Right cardiac atrium (tissue), 5 donors: ENCODE measurements at places on chromosomes 12 and 14.

DNA sequence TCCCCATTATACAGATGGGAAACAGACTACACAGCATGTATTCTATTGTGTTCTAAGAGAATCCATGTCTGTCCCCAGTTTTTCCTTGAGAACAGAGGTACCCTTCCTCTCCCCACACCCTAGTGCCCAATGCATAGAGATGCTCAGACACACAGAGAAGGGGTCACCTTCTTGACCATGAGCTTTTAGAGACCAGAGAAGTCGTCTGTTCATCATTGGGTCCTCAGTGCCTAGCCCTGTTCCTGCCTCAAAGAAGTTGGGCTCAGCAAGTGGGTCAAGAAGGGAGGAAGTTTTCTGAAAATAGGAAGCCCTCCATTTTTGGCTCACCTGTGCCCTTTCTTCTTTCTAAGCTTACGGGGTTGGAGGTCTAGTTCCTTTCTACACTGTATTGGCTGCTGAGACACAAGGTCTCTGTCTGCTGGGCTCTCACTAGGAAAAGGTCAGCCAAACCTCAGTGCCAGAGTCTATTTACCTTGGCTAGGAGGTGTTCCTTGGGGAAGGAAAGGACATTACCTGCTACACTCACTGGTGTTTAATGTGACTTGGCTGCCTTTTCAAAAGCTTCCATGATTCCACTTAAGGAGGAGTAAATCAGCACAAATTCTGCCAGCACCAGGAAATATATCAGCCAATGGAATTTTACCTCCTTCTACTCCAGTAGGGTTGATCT, 198.5 kb upstream of the PWP1 start:
- no peak for DNase-seq

- DNase-seq = no peak
Measured at GRCh38 chr14:59038746-59039145, 149.7 kb upstream of the DAAM1 start.

DNA sequence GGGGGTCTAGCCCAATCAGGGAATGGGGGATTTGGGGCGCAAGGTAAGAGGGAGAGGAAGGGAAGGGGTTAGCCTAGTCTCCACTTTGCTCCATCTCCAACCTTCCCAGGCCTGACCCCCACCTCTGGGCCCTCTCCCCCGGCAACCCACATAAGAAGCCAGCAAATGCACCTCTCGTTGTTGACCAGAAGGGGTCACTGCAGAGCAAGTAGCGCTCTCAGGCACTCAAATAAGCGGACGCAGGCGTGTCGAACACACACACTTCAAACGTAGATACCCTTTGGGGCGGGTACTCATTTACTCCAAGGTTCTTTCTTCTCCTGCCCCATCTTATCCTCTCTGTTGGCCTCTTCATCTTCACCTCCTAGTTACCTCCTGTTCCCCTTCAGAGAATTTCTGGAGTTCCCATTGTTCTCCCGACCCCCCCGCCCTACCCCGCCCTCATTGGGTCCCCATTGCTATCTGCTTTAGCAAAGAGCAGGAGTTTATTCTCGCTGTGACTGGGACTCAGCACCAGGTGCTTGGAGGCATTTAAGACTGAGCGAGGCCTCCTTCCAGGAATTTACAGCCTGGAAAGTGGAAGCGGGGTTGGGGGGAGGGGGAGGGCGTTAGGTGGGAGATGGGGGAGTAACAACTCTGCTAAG, 1.5 kb upstream of the SRRM4 start:
- DNase-seq = peak; percentile 54

DNA sequence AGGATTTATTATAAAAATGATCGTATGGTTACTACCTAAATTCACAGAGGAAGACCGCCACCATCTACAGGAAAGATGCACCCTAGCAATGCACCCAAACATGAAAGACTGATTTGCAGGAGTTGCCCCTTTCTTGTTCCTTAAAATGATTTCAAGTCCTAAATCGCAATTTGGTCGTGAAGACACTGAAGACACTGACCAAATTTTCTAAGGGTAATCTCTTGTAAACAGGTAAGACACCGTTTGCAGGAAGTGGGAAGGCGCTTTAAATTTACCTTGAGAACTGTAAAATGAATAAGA, 1.0 kb downstream of the SOS2 start:
- DNase-seq = no peak

GRCh38 chr12:1948883-1949282, 30.4 kb upstream of the CACNA2D4 start:
- DNase-seq = peak; percentile 30

DNA sequence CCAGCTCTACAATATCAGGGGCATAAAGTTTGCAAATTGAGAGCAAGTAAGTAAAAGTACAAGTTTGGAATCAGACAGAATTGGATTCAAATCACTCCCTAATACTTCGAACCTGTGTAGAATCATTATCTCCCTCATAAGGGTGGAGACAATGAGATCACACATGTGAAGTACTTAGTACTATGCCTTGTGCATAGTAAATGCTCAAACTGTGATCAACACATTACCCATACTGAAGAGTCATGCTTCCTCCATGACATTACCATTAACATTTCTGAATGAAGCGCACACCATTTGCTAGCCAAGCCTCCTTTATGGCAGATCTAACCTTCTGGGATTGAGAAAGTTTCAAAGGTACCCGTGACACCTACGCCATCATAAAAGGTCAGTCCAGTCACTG, 26.6 kb upstream of the NRDE2 start:
- DNase-seq = no peak

DNA sequence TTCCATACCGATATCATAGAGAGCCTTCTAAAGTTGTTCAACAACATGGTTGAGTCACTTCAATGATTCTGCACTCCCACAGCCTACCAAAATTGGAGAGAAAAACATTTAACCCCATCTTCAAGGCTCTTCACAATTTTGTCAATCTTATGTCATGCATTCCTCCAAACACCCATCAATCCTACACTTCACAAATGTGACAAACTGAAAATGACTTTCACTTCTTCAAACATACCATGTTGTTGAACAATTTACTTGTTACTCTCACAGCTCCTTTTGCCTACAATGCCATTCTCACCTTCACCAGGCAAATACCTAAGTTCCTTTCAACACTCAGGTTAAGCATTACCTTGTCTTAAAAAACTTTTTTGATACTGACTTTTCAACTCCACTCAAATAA, 88.0 kb downstream of the OSBPL8 start:
- DNase-seq = no peak

DNA sequence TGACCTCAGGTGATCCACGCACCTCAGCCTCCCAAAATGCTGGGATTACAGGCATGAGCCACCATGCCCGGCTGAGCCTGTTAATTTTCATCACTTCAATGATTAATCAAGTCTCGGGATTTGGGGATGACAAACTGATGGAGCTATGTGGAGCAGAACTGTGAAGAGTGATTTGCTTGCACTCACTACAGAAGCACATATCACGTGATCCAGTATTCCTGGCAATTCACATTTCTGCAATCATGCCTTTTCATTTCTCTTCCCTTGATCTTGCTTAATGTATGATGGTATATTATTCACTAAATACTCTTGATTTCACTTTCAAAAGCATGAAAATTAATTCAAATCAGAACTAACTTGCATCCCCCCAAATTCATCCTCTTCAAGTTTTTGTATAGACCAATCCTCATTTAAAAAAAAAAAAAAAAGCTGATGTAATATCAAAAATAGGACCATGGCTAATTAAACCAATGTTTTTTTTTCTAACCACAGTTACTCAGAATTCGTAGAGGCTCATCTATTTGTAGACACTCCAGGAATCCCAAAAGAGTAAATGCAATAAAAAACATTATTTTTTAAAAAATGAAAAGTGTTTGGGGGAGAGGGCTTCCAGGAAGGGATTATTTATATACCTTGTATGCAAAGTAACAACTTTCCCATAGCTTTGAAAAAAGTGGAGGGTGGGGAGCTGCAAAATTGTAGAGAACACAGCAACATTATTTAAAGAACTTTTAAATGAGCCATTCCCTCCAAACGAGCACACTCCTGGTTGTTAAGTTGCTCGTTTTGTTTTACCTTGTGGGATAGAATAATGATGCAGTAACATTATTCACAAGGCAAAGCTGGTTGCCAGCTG, 7.0 kb upstream of the ATXN2 start:
- DNase-seq = no peak

DNA sequence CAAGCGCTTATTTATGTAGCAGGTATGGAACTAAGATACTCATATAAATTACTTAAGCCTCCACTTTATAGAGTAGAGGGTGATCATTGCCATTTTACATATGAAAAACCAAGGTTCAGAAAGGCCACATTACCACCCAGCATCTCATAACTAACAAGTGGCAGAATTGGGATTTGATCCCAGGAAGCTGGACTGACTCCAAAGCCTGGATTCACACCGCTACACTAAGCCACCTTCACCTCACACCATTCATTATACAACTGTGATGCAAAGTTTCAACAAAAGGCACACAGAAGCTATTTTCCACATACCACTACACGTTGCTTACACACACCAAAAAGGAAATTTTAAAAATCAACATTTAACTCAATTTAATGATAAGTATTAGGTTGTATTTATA, 370.6 kb downstream of the FUT8 start:
- DNase-seq = no peak

- DNase-seq = no peak
Measured at GRCh38 chr12:62215506-62215905, 44.7 kb upstream of the USP15 start.

DNA sequence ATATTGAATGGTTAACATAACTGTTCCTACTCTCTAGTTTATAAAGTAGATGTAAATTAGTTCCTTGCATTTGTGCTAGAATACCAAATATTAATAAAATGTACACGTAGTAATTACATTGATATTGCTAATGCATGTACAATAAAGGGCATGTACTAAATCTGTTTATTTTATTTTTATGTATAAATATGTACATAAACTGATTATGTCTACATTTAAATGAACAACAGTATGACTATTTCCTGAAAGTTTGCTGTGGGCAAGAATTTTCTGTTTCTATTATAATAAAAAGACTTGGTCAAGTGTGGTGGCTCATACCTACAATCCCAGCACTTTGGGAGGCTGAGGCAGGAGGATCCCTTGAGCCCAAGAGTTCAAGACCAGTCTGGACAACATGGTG, 257.2 kb upstream of the FOXN3 start:
- DNase-seq = no peak
